Activated naive CD8-positive, alpha-beta T cell treated with anti-CD3 and anti-CD28 coated beads, Interleukin-2, amount 50 U/mL, for 16 hours (primary cell): ENCODE measurements at places on chromosomes 2 and 18.

DNA sequence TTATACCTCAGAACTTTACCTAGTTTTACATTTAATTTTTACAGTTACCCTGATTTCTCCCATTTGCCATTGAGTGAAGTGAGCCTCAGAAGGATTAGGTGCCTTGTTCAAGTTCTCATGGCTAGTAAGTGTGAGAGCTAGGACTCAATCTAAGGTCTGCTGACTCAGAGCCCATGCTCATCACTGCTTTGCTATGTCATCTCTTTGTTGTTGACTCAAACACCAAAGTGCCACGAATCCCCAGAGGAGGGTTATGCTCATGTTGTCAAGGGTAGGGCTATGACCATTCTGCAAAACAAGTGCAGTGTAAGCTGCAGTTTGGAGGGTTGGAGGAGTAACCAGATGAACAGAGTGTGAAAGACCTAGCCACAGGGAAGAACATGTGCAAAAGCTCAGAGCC is 185.4 kb upstream of the SKOR2 start:
- no peak for DNase-seq

DNA sequence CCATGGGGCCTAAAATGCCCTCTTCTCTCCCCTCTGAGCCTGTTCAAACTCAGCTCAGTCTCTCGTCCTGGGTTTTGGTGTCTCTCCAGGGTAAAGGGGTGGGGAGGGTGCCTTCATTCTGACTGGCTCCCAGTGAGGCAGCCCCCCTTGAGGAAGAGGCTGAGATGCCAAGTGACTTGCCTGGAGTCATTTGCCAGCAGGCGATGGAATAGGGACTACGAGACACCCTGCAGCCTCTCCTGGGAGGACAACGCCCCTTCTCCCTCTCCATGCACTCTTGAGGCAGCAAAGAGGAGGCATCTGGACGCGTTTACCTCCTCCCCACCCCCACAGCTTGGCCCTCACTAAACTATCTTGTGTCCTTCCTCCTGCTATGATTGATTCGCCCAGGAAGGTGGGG is 760 bp upstream of the STON1 start:
- no peak for DNase-seq

DNA sequence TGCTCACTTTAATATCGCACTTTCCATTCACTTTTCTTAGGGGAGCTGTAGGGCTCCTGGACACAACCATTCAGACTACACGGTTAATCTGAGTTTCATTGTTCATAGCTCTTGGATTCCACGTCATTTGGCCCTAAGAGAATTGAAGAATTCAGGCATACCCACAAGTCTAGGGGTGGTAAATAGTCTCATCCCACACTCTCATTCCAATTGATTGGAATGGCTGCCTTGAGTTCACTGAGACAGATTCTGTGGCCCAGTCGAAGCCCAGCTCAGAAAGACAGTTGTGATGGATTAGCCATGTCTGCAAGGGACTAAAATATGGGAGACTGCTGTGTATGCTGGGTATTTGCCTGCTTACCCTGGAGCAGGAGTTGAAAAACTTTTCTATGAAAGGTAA is 124.6 kb downstream of the TFCP2L1 start:
- DNase-seq: no peak

DNA sequence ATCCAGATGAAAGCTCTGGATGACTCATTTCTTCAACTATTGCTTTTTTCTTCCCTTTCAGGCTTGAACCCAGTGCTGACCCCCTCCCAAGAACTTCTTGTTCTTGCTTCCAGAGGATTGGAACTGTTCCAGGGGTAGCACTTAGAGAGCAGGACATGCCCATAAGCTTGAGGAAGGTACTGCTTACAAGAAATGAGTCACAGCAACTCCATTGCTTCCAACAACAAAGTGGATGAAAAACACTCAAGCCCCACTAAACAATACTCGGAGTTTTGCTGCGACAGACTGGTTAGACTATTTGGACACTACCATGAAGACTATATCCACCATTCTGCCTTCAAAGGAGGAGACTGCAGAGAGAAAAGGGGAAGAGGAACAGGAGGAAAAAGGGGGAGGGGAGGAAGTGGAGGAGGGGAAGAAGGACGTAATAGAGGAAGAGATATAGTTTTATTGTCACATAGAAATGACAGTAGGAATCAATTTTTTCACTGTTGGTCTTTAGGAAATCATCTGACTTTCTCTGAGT is 1.6 kb upstream of the EPC2 start:
- DNase-seq: no peak

DNA sequence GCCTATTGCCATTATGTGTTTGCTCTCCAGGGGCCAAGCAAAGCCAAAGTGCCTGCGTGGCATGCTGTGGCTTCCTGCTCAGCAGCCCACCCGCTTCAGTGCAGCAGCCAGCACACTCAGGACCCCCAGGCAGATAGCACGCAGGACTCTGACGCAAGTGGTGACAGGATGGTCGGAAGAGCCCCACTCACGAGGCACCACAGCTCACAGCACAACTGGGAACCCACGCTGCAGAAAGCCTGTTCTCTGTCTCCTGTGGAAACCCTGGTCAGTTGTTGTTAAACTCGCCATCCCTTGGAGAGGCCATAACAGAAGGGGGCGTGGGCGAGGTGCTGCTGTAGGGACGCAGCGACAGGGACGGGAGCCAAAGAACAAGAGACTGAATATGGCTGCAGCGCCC is 76.4 kb downstream of the HDAC4 start:
- no peak for DNase-seq
